ENCODE measurements at places on chromosomes 1 and 21. TPM values are rescaled to one million over a fixed set of nuclear protein-coding genes. Genes with fewer than 3 reads are reported as not detected.

Gene ZNF648
- not detected for total RNA-seq

Gene C8B
- not detected for total RNA-seq

DNA sequence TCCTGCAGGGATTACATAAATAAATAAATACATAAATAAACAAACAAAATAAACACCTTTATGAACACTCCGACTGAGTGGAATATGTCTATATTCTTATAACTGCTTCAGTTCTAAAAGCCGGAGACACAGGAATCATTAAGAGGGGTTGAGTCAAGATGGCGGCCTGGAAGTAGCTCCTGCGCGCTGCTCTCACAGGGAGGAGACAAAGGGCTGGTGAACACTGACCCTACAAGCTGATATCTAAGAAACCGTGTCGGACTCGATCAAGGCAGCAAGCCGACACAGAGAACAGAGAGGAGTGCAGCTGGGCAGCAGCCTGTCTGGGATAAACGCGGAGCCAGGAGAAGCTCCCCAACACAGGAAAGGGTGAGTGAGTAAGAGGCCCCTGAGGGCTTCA, 1098.6 kb upstream of the NCAM2 start:
- DNase-seq, result no peak

GRCh38 chr1:96710708-96711477, 10.7 kb upstream of the PTBP2 start:
- DNase-seq, result no peak

DNA sequence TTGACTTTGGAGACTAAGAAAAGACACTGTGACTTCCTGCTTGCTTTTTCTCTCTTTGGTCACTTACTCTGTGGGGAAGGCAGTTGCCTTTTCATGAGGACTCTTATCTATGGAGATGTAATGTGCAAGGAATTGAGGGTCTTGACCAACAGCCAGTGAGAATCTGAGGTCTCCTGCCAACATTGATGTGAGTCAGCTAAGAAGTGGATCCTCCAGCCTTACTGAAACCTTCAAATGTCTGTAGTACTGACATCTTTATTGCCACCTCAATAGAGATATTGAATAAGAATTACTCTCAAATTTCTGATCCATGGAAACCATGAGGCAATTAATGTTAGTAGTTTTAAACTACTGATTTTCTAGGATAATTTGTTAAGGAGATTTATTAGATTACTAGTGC, 598.4 kb downstream of the ADGRL2 start:
- no peak for DNase-seq

GRCh38 chr1:197210426-197210825, 57.6 kb upstream of the CRB1 start:
- no peak for DNase-seq

DNA sequence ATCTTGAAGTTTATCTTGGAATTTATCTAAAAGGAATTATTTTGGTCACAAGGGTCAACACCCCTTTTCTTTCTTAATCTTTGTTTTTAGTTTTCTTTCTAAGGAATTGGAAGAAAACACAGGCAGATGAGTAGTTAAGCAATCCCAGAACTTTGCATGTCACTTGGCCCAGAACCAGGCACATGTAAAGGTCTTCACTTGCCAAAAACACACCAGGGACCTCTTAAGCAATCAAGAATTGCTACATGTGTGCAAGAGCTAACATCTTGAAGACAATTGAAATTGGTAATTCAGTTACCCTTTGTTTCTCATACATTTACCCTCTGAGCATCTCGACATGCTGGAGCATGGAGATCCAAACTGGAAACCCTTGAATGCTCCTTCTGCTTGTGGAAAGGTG, 114.2 kb downstream of the ZC3H11B start:
- DNase-seq, result peak; percentile 83

DNA sequence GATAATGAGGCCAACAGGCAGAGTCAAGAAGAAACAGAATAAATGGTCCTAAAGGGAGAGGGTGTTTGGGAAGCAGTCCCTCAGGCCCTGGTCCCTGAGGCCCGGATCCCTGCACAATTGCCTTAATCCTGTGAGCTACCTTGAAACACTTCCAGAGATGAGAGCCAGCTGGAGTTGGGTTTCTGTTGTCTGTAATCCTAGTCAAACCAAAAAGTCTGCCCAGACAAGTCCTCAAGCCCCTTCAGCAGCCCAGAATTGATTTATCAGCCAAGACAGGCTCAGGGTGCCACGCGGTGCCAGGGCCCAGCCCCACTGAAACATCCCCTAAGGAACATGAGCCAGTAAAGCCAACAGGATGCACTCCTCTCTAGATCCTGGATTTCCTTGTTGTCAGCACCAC, 16.4 kb upstream of the CLSTN1 start:
- peak; percentile 24 for DNase-seq

GRCh38 chr1:230084408-230085177, 17.6 kb downstream of the GALNT2 start:
- DNase-seq, result no peak
